ENCODE measurements at places on chromosomes 3 and 15.

- DNase-seq, result no peak
These were observed 38.0 kb downstream of the PRICKLE2 start for GRCh38 chr3:64187065-64187959.

DNA sequence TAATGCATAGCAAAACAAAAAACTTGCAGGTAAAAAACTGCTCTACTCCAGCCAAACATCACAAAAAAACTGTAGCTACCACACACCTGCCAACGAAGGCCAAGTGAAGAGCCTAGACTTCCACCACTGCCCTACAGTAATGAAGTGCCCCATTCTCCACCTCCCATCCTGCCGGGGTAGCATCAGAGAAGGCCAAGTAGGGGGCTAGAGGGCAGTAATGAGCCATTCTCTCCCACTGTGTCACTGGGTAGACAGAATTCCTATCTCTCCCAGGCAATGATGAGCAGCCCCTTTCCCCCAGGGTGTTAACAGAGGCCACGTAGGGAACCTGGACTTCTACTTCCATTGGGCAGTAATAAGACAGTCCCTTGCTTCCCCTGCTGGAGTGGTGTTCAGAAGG lies 9.5 kb downstream of the SEC22C start:
- no peak for DNase-seq

GRCh38 chr3:51773529-51774056 lies 5.4 kb downstream of the IQCF6 start:
- no peak for DNase-seq

DNA sequence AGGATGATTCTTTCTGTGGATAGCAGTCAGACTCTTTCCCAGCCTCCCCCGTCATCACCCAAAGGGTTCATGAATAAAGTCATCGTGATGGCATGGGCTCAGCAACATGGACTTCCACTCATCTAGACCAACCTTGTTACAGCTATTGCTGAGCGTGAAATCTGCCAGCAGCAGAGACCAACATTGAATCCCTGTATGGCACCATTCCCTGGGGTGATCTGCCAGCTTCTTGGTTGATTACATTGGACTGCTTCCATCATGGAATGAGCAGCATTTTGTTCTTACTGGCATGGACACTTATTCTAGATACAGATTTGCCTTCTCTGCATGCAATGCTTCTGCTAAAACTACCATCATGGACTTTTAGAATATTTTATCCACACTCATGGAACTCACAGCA lies 195.6 kb upstream of the AZI2 start:
- no peak for DNase-seq

GRCh38 chr3:103342205-103342731 lies 907.5 kb downstream of the ZPLD1 start:
- DNase-seq, result no peak

DNA sequence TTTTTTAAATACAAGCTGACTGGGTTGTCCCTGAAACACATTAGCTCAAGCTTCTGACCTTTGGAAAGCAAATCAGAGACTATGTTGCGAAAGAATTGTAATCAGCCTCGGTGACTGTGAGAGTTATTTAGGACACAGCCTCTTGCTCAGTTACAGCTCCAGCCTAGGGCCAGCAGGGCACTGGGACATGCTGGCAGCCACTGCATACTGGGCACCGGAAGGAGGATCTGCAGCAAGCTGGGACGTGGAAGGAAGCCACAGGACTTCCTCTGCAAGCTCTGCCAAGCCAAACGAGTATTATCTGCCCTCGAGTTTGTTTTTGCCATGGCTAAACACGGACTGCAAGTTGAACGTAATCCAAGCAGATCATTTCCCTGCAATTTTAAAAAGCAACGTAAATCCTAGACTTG lies 24.4 kb upstream of the COPG1 start:
- DNase-seq, result no peak

- no peak for DNase-seq
These were observed 94.4 kb downstream of the SCN11A start for GRCh38 chr3:38957296-38957695.

DNA sequence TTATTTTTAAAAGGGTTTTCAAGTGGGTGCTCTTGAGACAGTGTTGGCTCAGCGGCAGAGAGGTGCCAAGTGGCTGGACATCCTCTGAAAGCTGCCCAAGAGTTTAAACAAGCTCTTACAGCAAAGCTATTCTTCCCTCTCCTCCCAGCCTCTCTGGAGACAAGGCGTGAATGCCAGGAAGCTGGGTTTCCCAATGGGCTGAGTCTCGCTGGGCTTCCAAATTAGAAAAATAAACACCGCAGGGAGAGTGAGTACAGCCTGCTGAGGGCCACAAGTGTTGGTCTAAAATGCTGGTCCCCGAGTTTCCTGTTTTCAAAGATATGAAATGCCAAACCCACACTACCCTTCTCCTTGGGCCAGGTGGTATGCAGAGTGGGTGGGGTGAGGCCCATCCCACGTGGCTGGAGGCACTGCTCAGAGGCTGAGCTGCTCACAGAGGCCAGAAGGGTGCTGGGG lies 36.4 kb downstream of the ZDHHC3 start:
- DNase-seq, result no peak

DNA sequence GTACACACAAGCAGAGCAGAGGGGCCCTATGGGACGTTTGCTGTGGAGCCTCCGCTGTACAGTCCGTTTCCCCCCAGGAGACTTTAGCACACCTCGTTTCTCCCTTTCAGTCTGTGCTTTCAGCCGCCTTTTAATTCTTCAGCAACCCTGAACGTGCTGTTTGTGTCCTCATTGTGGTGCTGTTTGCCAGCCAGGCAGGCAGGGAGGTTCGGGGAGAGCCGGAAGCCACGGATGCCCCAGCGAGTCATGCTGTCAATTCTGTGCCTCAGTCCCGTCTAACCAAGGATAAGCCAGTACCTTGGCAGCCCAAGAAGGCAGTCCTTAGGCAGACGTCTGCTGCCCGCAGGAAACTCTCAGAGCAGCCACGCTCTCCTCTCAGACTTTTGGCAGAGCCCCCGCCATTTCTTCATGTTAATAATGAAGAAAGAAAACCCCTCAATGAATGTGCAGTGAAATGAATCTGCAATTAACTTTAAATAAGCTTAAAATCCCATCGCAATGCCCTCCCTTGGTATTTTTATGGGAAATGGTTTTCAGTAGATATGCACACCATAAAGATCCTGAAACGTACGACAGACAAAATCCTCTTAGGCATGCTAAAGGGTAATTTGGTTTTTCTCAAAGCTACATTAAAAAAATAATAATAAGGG lies 158.6 kb downstream of the UACA start:
- DNase-seq, result no peak

GRCh38 chr3:23567917-23568316 lies 237.8 kb upstream of the UBE2E1 start:
- DNase-seq, result no peak

- DNase-seq, result no peak
These were observed 293.1 kb upstream of the CHRM5 start for GRCh38 chr15:33675246-33675645.
